ENCODE measurements at places on chromosomes 3 and 15.

DNA sequence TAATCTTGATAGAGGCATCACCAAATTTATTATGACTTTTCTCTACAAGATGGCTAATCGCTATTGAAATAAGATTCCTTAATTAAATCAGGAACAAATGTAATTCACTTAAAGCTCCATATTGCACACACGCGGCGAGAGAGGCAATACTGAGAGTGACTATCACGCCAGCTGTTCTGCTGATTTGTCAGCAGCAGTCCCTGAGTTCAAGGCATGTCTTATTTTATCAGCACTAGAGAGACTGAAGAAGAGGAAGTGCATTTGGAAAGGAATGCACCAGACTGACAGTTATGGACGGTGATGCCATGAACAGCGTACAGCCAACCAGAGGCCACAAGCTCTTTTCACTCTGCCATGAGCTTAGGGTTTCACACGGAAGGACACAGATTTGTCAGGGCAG is 83.6 kb upstream of the SLCO3A1 start:
- ATAC-seq: no peak

GRCh38 chr3:48990636-48991469 is 812 bp downstream of the P4HTM start:
- ATAC-seq: peak; percentile 21

DNA sequence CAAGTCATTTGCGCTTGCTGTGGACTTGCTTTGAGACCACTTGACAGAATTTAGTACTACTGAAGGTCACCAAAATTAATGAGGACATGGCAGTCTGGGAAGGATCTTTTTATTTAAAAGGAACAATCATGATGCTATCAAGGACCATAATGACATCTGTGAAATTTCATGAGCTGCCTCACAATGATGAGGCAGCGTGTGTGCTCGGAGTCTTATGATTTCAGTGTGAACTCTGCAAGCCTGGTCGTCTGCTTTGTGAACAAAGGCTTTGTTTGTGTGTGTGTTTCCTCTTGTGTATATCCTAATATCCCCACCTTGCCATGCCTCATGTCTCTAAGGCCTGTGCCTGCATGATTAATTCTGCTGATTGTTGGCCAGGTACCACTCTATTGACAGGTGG is 46.7 kb downstream of the RAD54L2 start:
- no peak for ATAC-seq

GRCh38 chr3:105860641-105861040 is 8.2 kb downstream of the CBLB start:
- no peak for ATAC-seq

GRCh38 chr15:67967871-67968431 is 86.2 kb upstream of the PIAS1 start:
- no peak for ATAC-seq

- ATAC-seq: no peak
These were observed 65.4 kb downstream of the CHDH start for GRCh38 chr3:53780806-53781205.

GRCh38 chr3:42935472-42935871 is 29.5 kb downstream of the ZNF662 start:
- no peak for ATAC-seq

DNA sequence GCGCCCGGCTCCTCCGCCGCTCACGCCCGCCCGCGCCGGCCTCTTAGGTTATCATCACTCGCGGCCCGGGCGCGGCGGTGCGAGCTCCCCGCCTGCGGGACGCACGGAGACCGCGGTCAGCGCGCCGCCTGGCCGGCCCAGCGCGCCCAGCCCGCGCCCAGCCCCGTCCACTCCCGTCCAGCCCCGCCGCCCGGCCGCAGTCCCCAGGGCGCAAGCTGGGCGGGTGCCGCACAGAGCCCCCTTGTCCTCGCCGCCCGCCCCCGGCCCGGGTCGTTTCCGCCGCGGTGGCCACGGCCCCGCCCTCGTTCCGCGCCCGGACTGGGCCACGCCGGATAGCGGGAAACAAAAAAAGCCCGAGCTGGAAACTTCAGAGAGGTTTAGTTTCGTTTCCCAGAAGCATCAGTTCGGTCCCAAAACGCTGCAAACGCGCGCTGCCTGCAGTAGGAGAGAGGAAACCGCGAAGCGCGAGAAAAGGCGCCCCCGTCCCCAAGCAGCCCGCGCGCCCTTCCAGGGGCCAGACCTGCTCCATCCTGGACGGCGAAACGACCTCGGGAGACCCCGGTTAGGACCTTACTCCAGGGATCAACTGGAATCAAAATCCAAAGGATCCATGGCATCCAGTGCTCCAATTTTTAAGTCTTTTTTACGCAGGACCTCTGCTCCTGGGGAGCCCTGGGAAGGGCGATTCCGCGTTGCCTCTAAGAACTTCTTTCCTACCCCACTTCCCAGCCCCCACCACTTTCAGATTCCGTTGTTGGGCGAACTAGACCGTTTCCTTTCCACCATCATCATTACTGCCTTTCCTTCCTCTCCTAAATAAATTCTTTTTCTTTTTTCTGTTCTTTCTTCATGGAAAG is at the start of gene ATP10A:
TSS of gene ATP10A (minus strand) at position 217 of the 857 bp plus-strand sequence. CDS start 231 bp downstream, outside the sequence.
- peak; percentile 7 for ATAC-seq

DNA sequence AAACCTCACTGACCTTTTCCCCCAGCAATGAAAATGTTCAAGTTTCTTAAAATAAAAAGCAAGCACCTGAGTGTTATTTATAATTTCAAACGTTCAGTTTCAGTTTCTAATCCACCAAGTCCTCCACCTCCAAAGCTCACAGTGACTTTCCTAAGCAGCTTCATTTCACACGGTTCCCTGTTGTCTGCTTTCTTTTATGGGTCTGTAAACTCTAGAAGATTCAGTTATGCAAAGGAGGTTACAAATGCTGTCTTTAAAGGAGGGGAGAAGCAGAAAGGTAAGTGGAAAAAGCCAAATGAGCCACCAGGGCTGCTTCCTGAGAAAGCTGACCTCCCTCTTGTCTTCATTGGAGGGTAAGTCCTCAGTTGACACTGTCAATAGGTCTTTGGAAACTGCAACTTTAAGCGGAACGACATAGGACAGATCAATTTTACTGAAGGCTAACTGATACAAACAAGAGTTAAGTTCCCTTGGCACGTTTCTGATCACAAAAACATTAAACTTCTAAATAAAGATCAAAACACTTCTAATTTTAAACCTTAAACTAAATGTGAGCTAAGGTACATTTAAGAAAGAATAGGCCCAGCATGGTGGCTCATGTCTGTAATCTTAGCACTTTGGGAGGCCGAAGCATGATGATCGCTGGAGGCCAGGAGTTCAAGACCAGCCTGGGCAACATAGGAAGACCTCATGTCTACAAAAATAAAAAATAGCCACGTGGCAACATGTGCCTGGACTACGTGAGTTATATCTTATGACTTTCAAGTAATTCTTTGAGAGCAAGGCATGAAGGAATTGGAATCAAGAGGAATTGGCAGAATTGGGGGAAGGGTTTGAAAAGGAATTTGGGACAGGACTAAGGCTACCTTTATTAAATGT is 151.9 kb upstream of the UBE2E1 start:
- no peak for ATAC-seq

DNA sequence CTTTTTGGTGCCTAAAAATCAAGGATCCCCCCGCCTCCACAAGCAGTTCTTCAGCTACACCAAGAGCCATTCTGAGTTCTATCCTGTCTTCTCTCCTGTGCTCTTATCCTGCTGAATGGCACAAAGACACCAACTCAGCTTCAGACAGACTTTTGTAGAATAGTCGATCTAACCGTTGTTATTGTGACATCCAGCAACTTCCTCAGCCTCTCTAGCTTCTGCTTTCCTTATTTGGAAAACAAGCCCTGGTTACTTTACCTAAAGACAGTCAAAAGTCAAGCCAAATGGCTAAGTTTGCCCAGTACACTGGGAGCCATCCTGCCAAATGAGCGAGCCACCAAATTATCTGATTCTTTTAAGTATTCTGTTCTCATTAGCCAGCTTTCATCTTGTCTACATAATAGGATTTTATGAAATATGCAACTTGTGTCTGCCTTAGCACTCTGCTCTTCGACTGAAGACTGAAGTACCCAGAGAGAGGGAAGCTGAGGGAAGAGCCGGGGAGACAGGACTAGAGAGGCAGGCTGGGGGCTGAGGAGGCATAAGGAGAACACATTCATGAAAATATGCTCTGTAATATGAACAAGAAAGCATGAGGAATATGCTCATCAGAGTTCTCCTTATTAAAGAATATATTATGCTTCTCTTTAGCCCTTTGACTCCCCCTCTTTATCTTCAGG is 35.1 kb downstream of the LYZL4 start:
- no peak for ATAC-seq

- ATAC-seq: peak; percentile 66
These were observed at the start of gene GCSAM for GRCh38 chr3:112132975-112133448. Gene GCSAM (minus strand): TSS chr3:112133248. CDS start chr3:112133120, 128 bp downstream.

DNA sequence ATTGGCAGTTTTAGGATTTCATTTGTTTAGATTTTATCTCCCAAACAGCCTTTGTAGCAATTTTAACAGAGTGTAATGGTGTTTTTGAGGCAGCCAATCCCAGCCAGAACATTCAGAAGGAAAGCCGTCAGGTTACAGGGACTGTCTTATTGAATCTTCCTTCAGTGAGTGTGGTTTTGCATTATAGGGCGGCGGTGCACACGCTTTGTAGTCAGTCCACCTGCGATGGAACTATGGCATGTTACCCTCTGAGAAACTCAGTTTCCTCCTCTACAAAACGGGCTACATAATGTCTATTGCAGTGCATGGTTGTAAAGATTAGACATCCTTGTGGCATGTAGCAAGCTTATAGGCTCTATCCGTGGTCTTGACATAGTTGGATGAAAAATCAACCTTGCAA is 1.0 kb downstream of the LRRC28 start:
- no peak for ATAC-seq

- no peak for ATAC-seq
These were observed 30.0 kb upstream of the ZNF280D start for GRCh38 chr15:56763141-56763895.

DNA sequence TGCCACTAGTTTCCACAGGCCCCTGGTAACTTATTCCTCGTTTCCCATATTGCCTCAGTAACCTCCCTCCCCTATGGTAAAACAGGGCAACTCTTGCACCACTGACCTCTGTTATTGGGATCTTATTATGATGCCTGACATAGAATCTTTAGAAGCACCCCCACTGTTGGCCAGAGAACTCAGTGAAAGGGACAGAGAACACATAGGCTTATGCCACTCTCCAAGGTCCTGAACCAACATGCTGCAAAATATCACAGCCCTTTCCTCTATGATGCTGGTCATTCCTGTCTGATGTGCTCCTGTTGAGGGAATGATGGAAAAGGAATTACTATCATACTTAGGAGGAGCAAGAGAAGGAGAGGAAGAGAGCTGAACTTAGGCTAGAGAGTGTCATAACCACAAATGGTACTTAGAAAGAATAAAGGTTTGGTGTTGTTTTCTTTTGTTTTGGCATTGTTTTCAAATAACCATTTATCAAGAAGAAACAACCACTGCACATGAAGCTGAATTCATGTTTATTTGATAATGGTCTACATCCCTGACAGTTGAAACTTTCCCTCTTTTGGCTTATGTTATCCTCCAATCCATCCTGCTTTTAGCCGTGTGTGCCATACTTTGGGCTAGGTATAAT is 330.2 kb downstream of the EPHB1 start:
- no peak for ATAC-seq

DNA sequence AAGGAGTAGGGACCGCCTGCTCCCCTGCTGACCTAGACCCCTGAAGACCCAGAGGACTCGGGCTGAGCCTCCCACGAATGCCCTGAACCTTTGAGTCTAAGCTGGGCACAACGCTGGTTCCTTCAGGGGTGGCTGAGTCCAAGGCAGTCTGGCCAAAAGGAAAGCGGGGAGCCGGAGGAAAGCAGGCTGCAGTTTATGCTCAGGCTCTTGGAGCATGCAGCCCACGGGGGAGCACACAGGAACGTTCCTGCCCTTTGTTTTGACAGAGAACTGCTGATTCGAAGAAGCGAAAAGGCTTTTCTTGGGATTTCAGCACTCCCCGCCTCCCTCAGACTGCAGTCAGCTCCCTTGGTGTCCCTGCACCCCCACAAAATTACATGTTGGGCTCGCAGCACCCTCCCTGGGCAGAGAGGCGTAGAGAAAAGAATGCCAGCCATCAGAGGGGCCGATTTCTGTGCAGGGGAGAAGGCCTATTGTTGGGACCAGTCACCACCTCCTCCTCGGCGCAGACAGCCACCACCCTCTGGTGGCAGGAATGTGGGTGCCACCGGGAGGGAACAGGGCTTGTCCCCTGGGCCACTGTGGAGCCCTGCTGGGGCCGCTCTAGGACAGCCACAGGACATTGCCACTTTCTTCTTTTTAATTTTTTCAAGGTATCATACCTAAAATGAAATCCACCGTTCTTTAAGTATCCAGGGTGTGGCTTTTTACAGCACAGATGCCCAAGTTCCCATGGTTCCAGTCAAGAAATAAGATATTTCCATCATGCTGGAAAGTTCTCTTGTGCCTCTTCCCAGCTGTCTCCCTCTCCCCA is 72.2 kb downstream of the SMAD6 start:
- ATAC-seq: peak; percentile 41

- ATAC-seq: peak; percentile 77
These were observed 15.0 kb downstream of the TIGIT start for GRCh38 chr3:114308830-114309229.

DNA sequence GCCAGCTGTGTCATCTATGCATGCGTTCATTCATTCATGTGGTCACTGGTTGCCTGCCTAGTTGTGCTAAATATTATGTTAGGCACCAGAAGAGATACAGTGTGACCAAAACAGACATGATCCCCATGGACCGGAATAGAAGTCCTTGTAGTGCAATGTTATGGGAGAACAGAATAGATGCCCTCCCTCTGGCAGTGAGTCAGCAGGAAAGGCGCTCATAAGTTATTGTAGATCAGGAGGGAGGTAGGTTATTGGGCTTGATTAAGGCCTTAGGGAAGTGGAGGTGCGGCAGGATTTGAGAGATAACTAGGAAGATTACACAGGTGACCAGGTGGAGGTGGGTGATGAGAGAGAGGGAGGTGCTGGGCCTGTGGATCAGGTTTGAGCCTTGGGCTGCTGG is 5.2 kb downstream of the MCTP2 start:
- ATAC-seq: no peak

GRCh38 chr3:188053710-188054380 is 100.1 kb upstream of the LPP start:
- no peak for ATAC-seq

GRCh38 chr3:190180268-190180667 is 59.6 kb upstream of the P3H2 start:
- peak; percentile 36 for ATAC-seq

DNA sequence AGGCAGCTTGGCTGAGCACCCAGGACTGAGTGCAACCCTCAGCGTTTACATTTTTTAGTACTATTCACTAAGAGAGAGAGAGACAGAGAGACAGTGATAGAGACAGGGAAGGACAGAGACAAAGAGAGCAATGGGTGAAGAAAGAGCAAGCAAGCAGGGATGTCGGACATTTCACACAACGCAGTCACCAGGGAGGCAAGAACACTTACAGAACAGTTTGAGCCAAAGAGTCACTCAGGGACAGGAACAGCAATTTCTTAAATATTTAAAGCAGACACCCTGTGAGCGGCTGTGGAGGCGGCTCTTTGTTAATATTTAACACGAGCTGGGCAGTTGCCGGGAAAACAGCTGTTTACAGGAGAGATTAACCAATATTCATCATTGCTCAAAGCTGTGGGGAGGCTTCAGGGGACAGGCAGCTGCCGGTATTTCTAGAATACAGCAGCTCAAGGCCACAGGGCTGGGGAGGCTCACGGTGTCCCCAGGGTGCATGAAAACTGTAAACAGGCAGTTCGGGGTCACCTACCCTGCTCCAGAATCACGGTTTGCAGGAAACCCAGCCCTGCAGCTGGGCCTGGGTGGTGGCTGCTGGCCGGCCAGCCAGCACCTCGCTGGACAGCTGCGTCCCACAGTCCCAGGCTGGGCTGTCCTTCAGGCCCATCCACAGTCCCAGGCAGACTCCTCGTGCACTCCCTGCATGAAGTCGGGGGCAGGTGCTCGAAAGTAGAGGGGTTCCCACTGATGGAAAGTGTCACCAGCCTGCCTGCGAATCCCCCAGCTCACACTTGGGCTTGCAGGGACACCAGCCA is 38.8 kb upstream of the PCSK6 start:
- no peak for ATAC-seq
